AG04450 (cell line): ENCODE measurements at places on chromosomes 2 and 18. TPM values are rescaled to one million over a fixed set of nuclear protein-coding genes. Genes with fewer than 3 reads are reported as not detected.

ZNF521 gene
- 25.9 and 27.4 TPM in 2 replicates for polyA plus RNA-seq

UPP2 gene
- not detected in 2 replicates for polyA plus RNA-seq

GRCh38 chr18:60157810-60158209 lies 214.8 kb downstream of the MC4R start:
- DNase-seq: no peak

DNA sequence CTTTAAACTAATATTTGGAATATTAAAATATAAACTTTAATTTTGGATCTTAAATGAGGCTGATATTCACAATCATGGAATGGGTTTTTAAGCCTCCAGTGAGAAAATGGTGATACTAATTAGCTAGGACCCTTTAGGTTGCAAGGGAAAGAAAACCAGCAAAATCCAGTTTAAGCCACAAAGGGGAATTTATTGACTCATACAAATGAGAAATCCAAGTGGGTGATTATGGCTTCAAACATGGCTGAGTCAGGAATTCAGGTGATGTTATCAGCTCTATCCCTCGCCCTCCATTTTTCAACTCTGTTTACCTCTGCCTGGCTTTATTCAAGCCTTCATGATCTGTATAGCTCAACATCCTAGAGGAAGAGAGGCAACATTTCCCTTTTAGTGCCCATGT lies 75.3 kb upstream of the DLX2 start:
- no peak for DNase-seq
